ENCODE measurements at places on chromosomes 7 and 10.

GRCh38 chr10:132183046-132183445, 3.7 kb upstream of the DPYSL4 start:
- no peak for DNase-seq

DNA sequence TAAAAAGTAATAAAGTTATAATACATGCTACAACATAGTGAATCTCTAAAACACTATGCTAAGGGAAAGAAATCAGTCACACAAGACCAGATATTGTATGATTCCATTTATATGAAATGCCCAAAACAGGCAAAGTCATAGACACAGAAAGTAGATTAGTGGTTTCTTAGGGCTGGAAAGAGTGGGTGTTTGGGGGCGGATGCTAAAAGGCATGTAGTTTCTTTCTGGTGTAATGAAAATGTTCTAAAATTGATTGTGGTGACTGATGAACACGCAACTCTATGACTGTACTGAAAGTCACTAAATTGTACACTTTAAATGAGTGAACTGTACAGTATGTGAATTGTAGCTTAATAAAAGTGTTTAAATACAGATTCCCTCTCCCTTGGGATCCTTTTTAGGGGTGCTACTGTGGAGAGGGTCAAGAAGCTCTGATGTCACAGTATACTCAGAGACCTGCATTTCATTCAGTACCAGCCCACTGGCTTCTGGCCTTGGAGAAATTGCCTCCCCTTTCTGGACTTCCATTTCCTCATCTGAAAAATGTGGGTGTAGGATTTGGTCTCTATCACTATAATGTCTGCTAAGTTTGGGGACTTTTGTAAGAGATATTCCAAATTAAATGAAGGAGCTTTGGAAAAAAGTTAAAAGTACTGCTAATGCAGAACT, 46.4 kb downstream of the AOAH start:
- DNase-seq: no peak

DNA sequence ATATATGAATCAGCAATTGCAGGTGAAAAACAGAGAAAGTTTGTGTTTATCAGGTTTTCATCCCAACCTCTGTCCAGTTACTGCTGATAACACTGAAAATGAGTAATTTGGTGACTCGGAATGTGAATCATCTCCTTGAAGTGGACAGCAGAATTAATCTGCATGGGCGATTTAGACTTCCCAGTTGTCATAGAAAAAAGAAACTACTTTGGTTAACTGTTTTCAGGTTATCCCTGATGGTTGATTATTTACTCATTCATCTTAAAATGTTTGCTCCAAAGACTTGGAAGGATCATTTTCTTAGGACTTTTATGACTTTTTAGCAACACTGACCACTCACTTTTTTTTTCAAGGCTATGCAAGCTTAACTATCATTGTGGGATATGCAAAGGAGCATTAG, 504.1 kb upstream of the ANKRD30A start:
- no peak for DNase-seq

DNA sequence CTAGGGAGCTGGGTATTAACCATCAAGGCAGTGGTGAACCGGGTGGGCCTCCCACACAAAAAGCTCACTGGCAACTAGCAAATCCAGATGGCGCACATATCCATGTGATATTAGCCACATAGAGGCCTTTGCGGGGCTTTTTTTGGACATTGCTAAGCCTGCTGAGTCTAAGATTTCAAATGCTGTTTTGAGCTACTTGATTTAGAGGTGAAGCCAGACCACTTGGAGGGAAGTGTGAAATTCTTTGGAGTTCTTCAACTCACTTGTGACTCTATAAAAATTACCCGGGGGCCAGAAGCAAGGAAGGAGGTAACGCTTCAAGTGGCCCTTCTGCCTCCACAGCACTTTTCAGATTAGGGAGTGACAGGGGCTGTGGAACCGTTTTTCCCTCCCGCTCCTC, 619.8 kb upstream of the GALNT17 start:
- DNase-seq: no peak

- DNase-seq: no peak
Observed at GRCh38 chr10:4371691-4372295, 454.2 kb upstream of the AKR1E2 start.

- DNase-seq: no peak
Observed at GRCh38 chr7:24729365-24730017, 27.8 kb downstream of the GSDME start.

GRCh38 chr10:14560791-14561765, 213.6 kb downstream of the FAM107B start:
- DNase-seq: no peak

GRCh38 chr10:103968441-103969391, 1.8 kb downstream of the SLK start:
- no peak for DNase-seq

DNA sequence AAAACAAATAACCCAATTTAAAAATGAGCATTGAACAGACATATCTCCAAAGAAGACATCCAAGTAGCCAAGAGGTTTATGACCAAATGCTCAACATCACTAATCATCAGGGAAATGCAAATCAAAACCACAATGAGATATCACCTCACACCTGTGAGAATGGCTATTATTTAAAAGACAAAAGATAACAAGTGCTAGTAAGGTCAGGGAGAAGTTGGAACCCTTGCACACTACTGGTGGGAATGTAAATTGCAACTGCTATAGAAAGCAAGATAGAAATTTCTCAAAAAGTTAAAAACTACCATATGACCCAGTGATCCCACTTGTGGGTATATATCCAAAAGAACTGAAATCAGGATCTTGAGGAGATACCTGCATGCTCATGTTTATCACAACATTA, 49.5 kb downstream of the SGMS1 start:
- no peak for DNase-seq

DNA sequence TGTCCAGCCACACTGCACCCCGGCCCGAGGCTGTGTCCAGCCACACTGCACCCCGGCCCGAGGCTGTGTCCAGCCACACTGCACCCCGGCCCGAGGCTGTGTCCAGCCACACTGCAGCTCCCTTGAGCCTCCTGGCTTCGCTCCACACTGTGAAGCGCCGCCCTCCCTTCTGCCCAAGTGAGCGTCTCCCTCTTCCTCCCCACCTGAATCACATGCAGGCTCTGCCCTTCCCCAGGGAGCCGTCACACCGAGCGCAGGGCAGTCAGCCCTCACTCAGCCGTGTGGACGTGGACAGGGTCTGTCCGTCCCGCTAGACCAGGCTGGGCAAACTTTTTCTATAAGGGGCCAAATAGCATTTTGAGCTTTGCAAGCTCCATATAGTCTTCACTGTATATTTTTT, 27.6 kb downstream of the CFAP46 start:
- DNase-seq: no peak

- peak; percentile 46 for DNase-seq
Observed at GRCh38 chr7:134669845-134670373, 23.3 kb downstream of the BPGM start.

DNA sequence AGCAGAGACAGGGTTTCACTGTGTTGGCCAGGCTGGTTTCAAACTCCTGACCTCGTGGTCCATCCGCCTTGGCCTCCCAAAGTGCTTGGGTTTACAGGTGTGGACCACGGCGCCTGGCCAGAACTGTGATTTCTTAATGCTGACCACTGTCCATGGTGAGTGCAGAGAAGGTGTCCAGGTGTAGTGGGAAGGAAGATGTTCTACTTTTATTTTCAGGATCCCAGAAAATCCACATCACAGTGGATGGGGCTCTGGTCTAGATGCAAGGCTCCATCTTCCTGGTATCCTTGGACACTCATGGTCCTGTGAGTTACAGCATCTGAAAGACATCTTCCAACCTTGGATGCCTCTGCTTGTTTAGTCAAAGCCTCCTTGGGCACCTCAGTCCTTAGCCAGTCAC, 92.7 kb downstream of the CCDC3 start:
- DNase-seq: no peak

DNA sequence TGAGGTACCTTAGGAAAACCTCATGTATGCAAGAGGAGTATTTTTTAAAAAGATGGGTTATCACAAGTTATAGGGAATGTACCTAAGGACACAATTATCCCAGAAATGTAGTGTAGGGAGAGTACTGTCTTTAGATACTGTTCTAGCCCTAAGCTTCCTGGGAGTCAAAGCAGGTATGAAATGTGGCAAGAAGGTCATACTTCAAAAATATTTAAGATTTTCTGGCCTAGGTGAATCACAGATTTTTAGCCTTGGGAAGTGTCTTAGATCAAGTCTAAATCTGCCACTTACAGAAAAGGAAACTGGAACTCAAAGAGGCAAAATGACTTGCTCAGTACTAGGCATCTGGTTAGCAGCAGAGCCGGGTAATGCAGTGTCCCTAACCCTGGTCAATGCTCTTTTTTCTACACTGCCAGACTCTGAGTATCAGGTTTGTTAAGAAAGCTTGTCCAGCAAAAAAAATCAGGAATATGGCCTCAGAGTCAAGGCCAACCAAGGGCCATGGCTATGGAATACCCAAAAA, 13.9 kb downstream of the PIK3AP1 start:
- no peak for DNase-seq

DNA sequence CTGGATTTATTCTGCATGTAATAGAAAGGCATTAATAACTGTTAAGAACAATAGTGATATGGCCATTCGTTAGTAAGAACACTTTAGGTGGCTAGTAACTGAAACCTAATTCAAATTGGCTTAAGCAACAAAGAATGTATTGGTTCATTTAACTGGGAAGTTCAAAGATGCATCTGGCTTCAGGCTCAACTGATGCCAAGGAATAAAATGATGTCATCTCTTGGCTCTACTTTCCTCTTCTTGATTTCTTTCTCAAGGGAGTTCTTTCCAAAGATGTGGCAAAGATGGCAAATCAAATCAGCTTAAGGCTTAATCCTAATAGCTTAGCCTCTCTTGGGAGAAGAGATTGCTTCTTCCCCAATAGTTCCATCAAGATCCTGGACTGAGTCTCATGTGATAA, 51.6 kb downstream of the PIK3CG start:
- DNase-seq: no peak

- DNase-seq: no peak
Observed at GRCh38 chr7:38323156-38323555, 49.7 kb upstream of the TARP start.

- DNase-seq: no peak
Observed at GRCh38 chr7:117667456-117667855, 187.6 kb downstream of the CFTR start.

- no peak for DNase-seq
Observed at GRCh38 chr10:63718421-63718820, 197.2 kb downstream of the REEP3 start.

DNA sequence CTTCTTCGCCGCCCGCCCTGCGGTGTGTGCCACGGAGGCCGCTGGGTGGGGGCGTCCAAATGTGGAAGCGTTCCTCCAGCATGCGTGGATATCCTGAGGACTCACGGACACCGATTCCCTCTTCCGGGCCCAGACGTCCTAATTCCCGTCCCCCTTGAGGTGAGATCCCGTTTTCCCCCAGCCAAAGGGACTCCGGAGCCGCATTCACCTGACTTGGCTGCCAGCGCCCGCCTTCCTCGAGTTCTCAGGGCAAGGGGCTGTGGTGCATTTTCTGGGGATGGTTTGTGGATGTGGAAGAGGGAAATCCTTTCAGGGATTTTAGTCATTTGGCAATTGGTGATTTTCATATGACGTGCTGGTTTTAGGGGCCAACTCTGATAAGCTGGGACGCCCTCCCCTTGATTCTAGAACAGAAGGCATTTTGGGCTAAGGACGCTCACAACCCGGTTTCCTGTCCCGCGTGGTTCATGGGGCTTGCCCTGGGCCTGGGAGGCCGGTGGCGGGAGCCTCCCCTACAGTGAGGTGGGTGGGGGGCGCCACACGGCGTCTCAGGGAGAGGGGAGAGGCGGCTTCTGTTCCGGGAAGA, 165.4 kb downstream of the ACTR3B start:
- no peak for DNase-seq

GRCh38 chr10:10350050-10350449, 667.6 kb upstream of the CELF2 start:
- no peak for DNase-seq

DNA sequence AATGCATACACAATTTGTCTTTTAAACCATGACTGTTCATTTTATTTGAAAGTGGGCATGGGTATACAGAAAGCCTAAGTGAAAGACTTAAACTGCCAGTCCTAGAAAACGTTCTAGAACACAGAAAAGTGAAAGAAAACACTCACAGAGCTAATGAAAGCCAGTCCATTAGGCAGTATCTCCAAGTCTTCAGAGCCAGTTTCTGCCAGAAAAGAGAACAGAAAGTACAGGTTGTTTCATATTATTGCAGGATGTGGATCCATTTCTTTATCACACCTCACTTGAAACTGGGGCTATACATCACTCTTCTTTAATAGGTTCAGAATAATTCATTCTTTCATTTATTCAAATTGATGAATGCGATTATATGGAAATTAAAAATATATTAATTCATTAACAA, 7.7 kb downstream of the PON1 start:
- DNase-seq: no peak

DNA sequence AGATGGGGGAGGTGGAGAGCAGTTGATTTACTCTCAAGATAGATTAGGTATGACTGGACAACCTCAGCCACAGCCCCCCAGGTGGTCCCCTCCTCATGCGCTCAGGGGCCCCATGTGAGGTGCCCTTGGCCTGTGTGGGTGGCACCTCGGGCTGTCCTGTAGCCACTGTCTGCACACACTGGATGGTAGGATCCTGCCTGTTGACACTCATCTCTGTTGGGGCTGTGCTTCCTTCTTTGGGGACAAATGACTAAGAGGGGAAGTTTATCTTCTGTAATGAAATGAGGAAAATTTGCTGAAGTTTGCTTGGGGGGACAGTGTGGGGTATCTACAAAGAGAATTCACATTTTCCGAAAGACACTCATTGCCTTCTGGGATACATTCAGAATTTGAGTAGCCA, 53.6 kb upstream of the ANTXRL start:
- no peak for DNase-seq

- DNase-seq: no peak
Observed at GRCh38 chr7:111265394-111265793, 174.5 kb downstream of the LRRN3 start.

- DNase-seq: no peak
Observed at GRCh38 chr7:104958371-104958865, 55.6 kb upstream of the KMT2E start.

DNA sequence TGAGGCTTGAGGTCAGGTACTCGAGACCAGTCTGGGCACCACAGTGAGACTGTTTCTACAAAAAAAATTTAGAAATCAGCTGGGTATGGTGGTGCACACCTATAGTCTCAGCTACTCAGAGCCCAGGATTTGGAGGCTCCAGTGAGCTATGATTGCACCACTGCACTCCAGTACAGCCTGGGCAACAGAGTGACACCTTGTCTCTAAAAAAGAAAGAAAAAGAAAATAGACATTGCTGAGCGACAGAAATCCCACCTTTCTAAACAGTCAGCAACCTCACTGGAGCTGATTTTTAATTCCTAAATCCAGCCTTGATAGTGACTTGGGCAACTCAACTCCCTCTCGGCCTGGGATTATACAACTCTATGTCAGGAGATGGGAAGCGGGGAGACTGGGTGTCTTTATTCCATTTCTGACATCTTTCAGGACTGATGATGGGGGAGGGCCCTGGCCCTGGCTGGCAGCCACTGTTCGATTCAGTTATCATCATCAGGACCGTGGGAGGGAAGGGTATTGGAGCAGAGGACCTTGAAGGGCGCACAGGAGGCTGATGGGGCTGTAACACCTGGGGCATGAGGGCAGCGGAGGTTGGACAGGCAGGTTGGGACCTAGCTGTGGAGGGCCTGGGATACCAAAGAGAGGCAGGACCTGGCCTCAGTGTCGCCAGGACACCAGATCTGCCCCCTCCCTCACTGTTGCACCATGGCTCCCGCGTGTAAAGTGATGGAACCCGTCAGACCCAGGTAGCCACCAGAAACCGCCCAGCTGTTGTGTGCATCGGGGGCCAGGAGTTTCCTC, 14.7 kb downstream of the HSPB1 start:
- no peak for DNase-seq

GRCh38 chr7:34747867-34748727, 90.1 kb downstream of the NPSR1 start:
- DNase-seq: no peak

- no peak for DNase-seq
Observed at GRCh38 chr10:52420656-52421055, 106.6 kb downstream of the DKK1 start.
